ENCODE measurements at places on chromosomes 6 and 20.

DNA sequence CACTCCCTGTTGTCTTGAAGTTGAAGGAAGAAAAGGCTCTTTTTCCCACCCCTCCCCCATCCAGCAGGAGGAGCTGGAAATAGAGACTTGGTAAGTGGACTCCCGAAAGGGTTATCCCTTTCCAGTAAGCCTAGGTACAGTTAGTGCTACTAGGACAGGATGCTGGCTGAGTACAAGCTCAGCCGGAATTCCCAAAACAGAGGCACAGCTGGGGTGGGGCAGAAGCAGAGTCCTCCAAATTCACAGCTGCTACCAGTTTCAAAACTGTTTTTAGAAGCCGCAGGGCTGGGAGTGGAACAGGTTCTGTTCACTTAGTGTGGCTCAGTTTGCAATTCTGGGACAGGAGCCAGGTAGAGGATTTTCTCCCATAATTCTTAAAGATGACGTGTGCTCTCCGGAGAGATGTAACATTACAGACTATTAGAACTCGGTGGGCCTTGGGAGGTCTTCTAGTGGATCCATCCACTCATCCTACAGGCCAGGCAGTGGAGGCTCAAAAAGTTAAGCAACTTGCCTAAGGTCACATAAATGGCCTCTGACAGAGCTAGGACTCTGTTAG, 19.0 kb upstream of the UTRN start:
- peak; percentile 56 for DNase-seq

DNA sequence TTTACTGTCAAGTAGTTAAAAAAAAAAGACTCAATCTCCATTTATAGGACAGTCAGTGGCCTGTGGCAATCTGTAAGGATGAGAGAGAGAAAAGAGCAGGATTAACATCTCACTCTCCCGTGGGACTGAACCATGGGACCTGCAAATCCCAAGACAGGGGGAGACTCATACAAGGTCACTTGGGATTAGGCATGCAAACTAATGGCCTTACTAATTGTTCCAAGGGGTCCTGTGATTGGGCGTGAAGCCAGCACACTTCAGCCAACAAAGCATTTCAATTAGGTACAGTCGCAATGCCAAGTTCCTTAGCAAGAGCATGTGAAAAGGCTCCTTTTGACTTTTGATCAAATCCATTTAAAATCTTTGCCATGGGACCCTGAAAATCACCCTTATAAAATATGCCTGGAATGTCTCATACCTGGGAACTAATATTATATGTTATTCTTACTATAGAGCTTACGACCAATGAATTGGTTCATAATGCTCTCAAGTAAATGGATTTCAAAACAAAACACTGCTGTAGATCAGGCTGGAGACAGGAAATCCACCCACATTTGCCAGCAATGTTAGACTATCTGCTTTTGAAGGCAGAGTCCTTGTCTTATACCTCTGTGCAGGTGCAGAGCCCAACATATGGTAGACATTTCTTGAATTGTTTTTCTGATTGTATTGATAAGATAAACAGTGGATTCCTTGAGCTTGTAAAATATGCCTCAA, 412.5 kb downstream of the GJA1 start:
- no peak for DNase-seq

- no peak for DNase-seq
These were observed 266.9 kb upstream of the STXBP5 start for GRCh38 chr6:146937316-146937715.

- DNase-seq = peak; percentile 22
These were observed 697 bp upstream of the CEP43 start for GRCh38 chr6:166998256-166999144.

GRCh38 chr6:98118397-98119045, 715.9 kb upstream of the POU3F2 start:
- no peak for DNase-seq

DNA sequence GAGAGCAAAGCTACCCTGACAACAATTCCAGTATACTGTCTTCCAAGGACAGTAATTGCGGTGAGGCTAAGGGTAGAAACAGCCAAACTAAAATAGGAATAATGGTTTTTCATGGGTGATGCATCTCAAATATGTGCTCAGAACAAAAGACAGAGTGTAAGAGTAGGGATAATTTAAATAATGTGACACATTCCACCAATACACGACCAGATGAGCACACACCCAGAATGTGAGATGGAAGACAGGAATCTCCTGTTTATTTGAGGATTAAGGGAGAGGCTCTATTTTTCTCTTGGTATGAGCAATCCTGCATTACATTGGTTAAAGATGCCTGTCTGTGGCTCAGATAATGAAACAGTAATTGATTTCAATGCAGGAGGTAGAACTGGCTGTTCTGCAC, 292.9 kb upstream of the ZFP64 start:
- DNase-seq = no peak

GRCh38 chr6:134449781-134450180, 131.9 kb upstream of the SGK1 start:
- DNase-seq = no peak
